IPS-NIHi11 (cell line): ENCODE measurements at places on chromosomes 16 and 17.

DNA sequence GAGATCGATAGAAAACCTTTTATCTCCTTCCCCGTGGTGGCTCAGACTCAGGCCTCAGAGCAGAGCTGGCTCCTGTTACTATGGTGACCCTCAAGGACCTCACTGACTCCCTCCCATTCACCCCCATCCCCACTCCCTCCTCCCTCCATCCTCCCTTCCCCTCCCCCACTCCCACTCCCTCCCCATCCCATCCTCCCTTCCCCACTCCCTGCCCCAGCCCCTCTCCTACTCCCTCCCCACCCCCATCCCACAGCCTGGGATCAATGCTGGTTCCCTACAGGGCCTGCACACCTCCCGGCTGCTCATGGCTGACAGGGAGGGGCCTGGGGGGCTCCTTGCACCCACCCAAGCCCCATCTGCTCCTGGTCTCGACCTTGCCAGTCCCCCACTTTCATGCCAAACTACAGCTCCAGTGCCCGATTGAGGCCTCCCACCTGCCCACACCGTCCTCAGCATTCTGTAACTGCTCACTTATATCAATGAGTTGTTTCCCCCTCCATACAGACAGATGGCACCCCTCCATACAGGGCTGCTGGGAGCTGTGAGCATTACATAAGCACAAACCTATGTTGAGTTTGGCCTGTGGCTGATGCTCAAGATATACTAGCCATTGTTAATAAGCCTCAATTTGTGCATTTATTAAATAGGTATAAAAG lies 11.6 kb upstream of the RAI1 start:
- no peak for DNase-seq

DNA sequence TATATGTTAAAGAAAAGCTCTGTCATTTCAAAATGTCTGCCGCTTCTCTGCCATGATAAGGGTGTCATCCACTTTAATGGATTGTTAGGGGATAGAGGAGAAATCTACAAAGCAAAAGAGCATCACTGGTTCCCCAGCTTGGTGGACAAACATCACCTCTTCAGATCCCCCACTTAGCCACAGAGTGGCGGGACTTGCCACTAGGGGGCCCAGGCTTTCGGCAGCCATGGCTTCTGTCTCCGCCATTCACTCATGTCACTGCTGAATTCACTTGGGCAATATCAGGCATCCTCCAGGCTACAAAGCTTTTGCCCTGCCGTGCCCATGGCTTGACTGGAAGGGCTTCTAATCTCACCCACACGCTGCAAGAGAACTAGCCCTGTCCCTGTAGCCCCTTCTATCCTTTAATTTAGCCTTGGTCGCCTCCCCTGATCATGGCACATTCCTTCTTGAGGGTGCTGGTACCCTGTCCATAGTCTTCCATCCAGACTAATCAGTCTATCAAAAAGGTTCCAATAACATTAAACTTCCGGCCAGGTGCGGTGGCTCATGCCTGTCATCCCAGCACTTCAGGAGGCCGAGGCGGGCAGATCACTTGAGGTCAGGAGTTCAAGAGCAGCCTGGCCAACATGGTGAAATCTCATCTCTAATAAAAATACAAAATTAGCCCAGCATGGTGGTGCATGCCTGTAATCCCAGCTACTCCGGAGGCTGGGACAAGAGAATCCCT lies 34.7 kb downstream of the SBK1 start:
- peak; percentile 78 for DNase-seq

DNA sequence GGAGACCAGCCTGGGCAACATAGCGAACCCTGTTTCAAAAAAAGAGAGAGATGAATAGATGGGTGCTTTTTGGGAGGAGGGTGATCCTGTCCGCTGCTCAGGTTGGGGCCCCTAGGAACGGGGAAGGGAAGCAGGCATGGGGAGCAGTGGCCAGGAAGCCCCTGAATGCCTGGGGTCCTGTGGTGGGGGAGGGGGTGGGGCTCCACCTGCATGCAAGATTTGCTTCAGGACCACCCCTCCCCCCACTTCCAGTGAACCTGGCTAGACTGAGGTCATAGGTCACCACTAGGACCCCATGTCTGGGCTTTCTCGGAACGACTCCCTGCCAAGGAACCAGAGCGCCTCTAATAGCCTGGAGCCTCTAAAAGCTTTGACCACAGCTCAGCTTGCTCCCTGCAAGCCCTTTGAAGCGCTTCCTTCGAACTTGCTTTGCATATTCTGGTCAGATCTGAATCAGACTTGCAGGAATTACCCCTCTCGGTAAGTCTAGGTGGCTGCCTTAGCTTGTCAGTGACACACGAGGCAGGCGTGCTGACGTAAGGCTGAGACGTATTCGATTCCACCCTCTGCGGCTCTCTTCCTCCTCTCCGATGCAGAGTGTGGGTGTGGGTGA lies 3.7 kb downstream of the SOCS3 start:
- DNase-seq, result no peak

DNA sequence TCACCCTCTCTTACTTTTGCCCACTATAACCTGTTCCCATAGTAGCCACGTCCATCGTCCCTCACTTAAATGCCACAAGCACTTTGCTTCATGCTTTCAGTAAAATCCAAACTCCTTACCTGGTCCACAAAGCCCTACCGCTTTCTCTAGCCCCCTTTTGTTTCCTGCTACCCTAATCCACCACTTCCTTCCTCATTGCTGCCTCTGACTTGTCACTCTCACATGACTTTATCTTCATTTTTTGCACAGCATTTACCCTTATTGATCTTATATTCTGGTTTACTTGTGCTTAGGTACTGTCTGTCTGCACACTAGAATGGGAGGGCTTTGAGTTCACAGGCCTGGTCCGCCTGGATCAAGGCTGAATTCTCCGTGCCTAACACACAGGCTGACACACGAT lies 340.0 kb downstream of the XYLT1 start:
- no peak for DNase-seq

DNA sequence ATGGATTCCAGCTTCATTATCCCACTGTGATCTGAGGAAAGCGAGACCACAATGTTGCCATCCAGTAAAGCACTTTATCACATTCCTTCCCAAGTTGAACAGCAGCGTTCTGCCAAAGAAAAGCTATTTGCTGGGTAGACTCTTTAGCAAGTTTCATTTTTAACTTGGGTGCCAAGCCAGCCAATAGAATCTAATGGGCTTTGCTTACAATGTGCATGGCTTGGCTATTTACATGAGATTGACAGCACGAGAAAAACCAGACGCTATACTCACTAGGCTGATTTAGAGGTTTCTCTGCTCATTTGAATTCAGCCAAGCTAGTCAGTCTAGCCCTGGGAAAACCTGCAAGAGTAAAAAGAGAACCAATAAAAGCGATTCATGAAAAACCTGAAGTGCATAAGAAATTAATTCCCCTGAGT lies 108.9 kb downstream of the CDH13 start:
- no peak for DNase-seq

GRCh38 chr16:85515319-85515745 lies 97.8 kb upstream of the GSE1 start:
- DNase-seq, result no peak

DNA sequence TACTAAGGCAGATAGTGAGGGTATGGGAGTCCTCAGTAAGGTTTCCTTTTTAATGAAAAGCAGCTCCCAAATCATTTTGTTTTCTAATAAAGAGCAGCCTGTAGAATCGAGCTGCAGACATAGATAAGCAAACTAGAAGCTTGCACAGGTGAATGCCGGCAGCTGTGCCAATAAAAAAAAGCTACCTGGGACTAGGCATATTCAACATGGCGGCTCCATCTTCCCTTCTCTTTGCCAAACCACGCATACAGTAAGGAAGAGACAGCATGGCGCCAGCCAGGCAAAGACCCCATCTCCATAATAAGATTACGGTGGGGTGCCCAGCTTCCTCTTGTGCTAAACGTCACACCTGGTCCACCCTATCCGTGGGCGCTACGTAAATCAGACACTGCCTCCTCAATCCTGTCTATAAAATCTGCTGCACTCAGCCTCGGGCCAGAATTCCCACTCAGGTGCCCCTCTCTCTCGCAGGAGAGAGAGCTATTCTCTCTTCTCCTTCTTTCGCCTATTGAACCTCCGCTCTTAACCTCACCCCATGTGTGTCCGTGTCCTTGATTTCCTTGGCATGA lies 92.7 kb upstream of the FA2H start:
- DNase-seq, result no peak

DNA sequence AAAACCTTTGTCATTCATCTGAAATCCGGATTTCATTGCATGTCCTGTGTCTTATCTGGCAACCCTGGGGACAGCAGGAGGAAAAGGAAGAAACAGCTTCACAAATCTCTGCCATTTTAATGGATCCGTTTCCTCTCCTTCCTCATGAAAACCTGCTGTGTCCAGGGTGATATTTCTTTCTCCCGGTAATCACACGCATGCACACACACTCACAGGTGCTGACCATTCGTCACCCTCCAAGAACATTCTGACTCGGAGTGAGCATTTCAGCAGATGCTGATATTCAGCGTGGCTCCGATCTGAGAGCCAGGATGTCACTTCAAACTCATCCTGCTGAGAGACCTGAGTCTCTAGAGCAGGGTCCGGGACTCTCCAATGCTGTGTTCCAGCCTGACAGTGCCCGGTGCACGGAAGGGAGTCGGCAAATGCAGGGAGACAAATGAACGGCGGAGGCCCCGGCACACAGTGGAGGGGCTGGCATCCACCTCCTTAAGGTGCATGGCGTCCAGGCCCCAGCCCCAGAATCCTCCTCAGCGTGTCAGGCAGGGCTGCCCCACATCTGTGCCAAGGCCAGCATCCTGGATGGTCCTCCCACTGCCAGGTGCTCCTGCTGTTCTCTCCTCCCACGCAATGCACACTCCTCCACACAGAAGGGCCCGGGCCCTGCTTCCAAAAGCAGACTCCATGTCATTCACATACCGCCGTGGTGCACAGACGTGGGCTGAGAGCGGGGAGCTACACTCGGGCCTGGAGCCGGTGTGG lies 70.7 kb downstream of the RBFOX3 start:
- no peak for DNase-seq

GRCh38 chr17:57561072-57561861 lies 183.8 kb downstream of the CCDC182 start:
- no peak for DNase-seq

DNA sequence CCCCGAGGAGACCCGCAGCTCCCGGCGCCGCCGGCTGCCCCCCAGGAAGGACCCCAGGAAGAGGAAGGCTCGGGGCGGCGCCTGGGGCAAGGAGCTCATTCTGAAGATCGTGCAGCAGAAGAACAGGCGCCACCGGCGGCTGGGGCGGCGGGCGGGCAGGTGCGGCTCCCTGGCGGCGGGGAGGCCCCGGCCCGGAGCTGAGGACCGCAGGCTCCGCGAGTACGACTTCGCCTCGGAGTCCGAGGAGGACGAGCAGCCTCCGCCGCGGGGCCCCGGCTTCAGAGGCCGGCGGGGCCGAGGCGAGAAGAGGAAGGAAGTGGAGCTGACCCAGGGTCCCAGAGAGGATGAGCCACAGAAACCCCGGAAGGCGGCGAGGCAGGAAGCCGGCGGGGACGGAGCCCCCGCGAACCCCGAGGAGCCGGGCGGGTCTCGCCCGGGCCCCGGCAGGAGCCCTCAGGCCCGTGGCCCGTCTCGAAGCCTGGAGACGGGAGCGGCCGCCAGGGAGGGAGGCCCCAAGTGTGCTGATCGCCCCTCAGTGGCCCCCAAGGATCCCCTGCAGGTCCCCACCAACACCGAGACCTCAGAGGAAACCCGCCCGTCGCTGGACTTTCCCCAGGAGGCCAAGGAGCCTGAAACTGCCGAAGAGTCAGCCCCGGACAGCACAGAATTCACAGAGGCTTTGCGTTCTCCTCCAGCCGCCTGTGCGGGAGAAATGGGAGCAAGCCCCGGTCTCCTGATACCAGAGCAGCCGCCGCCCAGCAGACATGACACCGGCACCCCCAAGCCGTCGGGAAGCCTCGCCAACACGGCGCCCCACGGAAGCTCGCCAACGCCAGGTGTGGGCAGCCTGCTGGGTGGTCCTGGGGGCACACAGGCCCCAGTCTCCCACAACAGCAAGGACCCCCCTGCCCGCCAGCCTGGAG lies 22.3 kb upstream of the ZFPM1 start:
- DNase-seq, result peak; percentile 80
